ENCODE measurements at places on chromosomes 11 and 22.

DNA sequence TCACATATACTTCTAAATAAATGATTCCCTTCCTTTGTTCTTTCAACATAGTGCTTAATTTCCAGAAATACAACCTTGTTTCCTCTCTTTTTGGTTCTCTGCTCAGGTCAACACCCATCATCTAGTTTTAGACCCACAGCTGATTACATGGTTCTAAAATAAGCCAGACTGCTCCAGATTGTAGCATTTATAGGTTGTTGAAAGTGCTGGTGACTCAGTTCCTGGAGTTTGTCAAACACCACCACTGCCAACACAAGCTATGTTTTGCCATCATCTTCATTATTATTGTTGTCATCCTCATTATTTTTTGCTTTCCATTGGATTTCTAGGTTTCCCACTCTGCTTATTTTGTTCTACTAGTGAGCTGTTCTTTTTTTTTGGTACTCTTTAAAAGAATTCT lies 22.3 kb upstream of the MMP20 start:
- no peak for DNase-seq

DNA sequence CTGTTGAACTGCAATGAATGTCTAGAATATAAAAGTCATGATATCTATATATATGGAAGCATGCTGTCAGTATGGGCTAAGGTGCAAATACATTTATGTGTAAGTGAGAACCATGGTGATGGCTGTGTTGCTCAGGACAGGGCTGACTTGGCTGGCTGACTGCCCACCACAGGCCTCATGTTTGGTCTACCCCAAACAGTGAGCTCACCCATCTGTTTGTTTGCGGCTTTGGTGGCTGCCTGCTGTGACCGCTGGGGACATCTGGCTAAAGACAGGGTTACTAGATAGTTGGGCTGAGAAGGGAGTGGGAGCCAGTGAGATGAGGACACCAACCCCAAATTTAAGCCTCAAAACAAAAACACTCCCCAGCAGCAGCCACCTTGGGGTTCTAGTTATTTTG lies 6.3 kb downstream of the CD44 start:
- DNase-seq: no peak

DNA sequence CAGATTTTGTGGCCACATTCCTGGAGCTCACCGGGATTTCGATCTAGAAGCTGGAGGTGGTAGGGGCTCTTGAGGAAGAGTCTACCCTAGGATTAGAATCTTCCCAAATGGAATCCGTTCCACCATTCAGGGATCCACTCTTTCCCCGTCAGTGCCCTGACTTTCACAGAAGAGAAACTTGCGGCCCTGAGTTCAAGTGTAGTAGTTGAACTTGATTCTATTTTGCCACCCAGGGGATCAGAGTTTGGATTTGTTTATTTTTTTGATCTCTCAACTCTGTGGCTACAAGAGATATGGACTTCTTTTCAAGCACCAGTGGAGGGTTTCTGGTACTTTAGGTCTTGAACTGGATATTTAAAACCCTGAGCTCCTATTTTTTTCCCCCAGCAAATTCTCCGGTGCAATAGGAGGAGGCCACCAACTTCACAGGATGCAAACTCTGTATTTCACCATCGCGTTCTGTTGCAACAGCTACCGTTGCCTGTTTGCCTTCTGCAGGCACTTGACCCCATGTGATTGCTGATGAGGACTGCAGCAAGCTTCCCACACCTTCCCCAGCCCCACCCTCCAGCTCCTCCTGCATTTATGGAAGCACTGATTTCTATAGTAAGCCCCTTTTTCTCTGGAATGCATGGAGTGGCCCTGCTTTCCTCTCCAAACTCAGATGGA lies 14.8 kb upstream of the MRGPRF start:
- DNase-seq: no peak

- DNase-seq: no peak
These were observed 6.7 kb upstream of the CYTH4 start for GRCh38 chr22:37275622-37276021.

DNA sequence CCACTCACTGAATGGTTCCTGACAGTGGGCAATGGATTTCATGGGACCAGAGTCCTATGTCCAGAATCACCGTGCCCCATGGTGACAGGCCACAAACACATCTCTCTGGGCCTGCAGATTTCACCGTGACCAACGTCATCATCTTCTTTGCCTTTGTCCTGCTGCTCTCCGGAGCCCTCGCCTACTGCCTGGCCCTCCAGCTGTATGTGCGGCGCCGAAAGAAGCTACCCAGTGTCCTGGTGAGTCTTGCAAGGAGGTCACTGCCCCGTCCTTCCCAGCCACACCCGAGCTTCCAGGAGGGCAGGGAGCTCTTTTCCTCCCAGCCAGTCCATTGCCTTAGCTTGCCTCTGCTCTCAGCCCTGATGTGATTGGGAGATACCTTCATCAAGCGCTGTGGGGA lies 9.3 kb downstream of the IL10RA start:
- DNase-seq: no peak

DNA sequence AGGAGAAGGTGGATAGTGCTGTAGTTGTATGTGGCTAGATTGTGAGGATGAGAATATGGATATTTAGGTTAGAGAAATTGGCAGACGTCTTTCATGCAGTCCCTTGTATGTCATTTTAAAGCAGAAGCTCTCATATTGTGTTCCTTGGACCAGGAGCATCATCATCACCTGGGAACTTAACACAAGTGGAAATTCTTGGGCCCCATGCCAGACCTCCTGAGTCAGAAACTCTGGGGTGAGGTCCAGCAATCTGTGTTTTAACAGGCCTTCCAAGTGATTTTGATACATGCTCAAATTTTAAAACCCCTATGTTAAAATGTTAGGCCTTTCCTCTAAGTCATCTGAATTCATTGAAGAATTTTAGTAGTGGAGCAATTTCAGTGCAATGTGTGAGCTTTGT lies 34.8 kb downstream of the JHY start:
- DNase-seq: no peak

DNA sequence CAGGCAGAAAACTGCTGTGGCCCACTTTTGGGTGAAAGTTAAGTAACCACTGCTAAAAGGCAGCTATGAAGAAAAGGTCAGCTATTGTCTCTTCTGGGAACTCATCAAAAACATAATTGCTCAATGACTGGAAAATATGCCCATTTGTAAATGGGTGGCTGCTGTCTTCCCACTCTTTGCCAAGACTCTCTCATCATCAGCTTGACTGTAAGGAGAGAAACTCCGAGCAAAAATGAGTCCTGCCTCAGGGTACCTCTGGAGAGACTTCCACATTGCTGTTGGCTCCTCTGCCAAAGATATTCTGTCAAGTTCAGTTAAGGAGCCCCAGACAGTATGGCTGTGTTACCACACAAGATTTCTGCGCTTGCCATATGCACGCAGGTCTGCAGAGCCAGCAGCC lies 138.7 kb downstream of the BBOX1 start:
- DNase-seq: no peak

- no peak for DNase-seq
These were observed 125.6 kb downstream of the APIP start for GRCh38 chr11:34790620-34791019.

DNA sequence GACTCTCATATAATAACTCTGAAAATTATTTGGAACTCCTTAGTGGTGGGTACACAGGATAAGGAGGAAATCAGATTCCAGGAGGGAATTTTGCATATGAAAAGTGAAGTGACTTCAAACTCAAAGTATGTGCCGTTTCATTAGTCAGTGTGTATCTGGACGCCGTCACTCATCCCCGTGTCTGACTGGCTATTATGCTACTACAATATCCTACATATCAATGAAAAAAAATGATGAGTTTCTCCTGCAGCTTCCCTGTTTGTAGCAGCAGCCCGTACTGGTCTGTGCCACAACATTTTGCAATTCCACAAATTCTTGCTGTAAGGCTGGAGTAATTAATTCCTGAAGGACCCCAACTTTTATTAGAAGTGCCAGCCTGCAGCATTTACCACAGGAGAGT lies 16.5 kb downstream of the WT1 start:
- no peak for DNase-seq

GRCh38 chr22:16975155-16975885 lies 32.7 kb downstream of the GAB4 start:
- no peak for DNase-seq

DNA sequence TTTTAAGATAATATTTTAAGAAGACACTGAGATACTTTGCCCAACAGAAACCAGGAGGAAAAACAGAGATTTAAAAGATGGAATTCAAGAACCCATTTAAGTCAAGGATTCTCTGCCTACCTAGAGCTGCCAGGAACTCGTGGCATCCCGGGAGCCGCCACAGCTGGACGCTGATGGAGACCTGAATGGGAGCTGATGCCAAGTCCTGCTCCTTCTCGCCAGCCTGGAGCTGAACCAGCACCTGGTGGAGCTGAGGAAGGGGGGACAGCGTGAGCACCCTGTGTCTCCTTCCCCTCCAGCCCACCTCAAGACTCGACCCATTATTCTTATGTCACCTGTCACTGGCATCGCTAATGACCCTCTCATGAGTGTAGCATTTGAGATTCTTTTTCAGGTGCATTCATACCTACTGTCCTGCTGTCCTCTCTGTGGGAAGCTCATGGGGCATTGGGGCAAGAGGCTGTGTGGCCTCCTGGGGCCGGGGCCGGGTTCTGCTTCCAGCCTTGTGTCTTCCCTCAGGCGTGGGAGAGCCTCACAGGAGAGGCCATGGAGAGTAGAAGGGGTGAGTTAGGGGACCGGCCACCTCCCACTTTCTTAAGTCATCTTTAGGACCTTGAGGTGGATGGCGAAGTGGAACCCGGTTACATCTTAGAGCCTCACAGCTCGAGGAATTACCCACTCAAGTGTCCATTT lies 70.8 kb upstream of the PITPNB start:
- DNase-seq: no peak

DNA sequence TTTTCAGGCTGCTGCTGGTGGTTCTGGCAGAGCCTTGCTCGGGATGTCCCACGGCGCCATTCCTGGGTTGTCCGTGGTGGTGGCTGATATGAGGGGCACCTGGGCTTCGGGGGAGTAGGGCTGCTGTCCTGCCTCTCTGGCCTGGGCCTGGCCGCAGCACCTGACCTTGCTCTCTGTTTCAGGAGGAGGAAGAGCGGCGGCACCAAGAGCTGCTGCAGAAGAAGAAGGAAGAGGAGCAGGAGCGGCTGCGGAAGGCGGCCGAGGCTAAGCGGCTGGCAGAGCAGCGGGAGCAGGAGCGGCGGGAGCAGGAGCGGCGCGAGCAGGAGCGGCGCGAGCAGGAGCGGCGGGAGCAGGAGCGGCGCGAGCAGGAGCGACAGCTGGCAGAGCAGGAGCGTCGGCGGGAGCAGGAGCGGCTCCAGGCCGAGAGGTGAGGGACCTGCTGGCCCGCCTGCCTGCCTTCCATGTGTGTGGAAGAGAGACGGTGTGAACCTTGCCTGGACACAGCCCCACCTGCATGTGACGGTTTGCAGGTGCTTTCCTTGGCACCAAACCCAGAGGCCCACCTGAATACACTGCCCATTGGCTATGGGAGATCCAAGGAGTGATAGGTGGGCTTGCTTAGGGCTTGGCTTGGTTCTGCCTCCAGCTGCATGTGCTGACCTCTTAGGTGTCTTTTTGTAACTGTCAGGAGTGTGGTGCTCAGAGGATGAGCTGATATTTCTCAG lies 22.8 kb downstream of the INCENP start:
- DNase-seq: no peak

DNA sequence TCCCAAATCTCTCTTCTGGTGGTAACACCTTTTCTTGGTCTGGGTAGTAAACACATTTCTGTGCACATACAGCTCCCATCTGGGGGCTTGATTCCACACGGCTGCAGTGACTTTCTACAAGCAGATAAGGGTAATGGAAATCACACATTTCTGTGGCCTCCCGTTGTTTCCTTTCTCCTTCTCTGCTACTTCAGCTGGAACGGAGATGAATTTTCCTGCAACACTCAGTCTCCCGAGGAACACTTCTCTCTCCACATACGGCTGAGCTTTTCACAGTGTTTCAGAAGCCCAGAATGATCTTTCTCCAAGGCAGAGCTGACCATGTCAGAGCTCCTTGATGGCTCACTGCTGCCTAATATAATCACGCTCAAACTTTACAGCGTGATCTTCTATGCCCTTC lies 364.3 kb upstream of the NARS2 start:
- no peak for DNase-seq

- DNase-seq: peak; percentile 22
These were observed 25.1 kb upstream of the RELT start for GRCh38 chr11:73350908-73351636.

- no peak for DNase-seq
These were observed 9.6 kb downstream of the SULT4A1 start for GRCh38 chr22:43852573-43853327.

DNA sequence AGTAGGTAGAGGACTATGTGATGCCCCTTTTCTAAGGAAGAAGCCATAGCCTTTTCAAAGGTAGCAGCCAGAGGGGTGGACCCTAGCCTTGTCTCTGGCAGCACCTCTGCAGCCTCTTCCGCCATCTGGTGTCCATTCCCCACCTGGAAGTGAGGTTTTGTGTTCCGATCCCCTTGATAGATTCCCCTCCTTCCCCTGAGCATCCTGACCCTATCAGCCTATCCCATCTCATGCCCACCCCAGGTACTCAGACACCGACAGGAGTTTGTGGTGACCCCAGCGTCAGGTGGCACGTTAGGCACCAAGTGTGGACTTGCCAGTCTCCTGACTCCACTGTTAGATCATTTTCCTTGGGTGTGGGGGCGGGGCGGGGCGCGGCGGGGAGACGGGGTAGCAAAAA lies 398 bp upstream of the FAM89B start:
- no peak for DNase-seq

DNA sequence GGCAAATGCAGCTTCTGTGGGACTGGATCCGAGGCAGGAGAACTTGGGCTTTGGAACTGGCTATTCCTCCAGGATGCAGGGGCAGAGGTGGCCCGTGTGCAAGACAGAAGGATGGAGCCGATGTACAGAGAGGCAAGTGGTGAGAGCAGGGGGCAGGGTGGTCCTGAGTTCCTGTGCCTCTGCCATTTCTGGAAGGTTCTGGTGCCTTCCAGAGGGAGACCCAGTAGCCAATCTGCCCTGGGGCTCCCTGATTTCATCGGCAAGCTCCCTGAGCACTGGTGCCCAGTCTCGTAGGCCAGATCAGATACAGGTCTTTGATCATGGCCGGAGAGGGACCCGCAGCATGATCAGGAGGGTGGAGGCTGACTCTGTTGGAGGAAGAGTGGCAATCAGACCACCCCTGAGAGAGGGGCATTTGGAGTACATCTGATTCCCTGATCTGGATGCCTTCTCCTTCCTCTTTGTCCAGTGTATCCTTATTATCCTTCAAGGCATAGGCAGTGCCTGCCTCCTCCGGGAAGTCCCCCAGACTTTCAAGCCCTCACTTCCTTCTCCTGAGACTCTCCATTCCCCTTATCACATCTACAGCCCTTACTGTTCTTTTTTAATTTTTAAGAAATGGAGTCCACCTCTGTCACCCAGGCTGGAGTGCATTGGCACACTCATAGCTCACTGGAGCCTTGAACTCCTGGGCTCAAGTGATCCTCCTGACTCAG lies 9.7 kb downstream of the MRGPRD start:
- no peak for DNase-seq

GRCh38 chr22:32754413-32755041 lies 47.0 kb upstream of the TIMP3 start:
- DNase-seq: no peak

GRCh38 chr22:26452236-26453016 lies 23.4 kb downstream of the ASPHD2 start:
- no peak for DNase-seq

GRCh38 chr11:74476536-74476935 lies 9.2 kb upstream of the KCNE3 start:
- no peak for DNase-seq

GRCh38 chr22:45776313-45776585 lies 104.6 kb downstream of the ATXN10 start:
- no peak for DNase-seq

All from NCI-H2081 treated with DMSO at 0.1 percent for 48 hours (cell line).